ENCODE measurements at places on chromosomes 5 and 9. TPM values are rescaled to one million over a fixed set of nuclear protein-coding genes. Genes with fewer than 3 reads are reported as not detected.

The CXCL14 gene
- 28.9 TPM for total RNA-seq

GRCh38 chr5:81171769-81172168 lies 61.4 kb upstream of the CKMT2 start:
- no peak for DNase-seq

DNA sequence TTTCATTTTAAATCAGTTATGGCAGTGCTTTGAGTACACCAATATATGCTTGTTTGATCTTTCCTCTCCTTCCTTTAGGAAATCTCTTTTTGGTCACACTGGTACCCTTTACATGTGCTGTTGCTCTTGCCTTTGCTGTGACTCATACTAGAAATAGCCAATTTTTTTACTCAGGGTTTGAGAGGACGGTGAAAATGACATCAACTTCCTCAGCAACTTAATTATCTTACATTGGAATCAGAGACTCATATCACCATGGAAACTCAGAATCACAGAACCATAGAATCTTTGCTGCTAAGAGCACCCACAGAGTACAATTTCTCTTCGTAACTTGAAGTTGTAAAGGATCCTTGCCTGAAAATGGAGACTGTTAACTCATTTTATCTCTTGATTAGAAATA lies 13.8 kb upstream of the ZNF300 start:
- no peak for DNase-seq

DNA sequence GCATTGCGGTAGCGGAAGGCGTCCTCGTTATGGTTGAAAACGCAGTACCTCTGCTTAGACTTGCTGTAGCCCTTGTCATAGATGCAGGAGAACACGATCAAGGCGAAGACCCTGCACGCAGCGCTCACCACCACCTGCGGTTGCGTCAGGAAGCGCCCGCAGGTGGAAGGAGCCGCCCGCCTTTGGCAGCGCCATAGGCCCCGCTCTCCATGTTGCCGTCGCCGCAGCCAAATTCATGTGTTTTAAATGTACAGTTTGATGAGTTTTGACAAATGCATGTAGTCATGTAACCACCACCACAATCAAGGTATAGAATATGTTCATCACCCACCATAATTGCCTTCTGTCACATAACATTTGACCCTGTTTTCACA lies 84.9 kb upstream of the CEP78 start:
- no peak for DNase-seq

- no peak for DNase-seq
These were observed 6.8 kb downstream of the IFNB1 start for GRCh38 chr9:21070906-21071305.

The CCL27 gene
- total RNA-seq, result not detected

DNA sequence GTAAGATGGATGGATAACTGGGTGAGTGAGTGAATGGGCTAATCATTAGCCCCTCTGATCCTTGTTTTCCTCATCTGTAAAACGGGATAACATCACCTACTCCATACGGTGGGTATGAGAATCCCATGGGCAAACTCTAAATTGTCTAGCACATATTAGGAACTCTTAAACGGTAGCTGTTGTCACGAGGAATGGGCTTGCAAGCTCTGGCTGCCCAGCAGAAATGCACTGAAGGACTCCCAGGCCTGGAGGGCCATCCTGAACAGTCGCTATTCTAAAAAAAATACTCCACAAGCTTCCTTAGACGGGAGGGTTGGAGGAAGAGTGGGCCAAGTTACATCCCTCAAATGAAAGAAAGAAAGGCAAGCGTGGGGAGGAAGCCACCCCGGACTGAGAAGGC lies 711 bp upstream of the POU4F3 start:
- no peak for DNase-seq

The KCNV2 gene
- total RNA-seq, result not detected

GRCh38 chr5:14413331-14413750 lies 168.3 kb upstream of the OTULINL start:
- no peak for DNase-seq

The SIL1 gene
- total RNA-seq, result 52.9 TPM

GRCh38 chr5:162288647-162289296 lies 221.2 kb downstream of the GABRG2 start:
- no peak for DNase-seq

DNA sequence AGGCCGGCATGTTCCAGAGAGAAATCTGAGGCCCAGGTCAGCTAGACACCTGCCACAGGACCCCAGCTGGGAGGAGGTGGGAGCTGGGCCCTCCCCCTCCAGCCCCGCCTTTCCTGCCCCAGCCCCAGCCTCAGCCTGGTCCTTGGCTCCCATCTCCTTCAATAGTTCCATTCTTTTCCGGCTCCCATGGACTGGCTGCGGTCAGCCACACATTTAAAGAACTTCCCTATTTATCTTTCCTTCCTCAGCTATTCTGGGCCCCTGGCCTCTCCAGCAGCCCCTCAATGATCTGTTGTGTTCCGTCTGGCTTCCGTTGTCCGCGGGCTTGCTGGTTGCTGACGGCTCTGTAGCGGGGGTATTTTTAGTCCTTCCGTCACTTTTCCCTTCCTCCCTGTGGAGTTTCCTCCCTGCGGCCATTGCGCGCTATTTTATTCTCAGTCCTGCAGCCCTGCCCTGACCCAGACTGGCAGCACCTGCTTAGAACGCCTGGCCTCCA lies 73.8 kb downstream of the AMBP start:
- DNase-seq, result peak; percentile 68

The SPINK7 gene
- not detected for total RNA-seq

The PCDHB12 gene
- total RNA-seq, result 0.73 TPM

- DNase-seq, result no peak
These were observed 50.2 kb upstream of the ZFAND5 start for GRCh38 chr9:72415163-72415562.

GRCh38 chr5:157455057-157455456 lies 5.0 kb upstream of the NIPAL4 start:
- DNase-seq, result no peak

GRCh38 chr9:109329638-109330258 lies 8.9 kb upstream of the EPB41L4B start:
- DNase-seq, result no peak

DNA sequence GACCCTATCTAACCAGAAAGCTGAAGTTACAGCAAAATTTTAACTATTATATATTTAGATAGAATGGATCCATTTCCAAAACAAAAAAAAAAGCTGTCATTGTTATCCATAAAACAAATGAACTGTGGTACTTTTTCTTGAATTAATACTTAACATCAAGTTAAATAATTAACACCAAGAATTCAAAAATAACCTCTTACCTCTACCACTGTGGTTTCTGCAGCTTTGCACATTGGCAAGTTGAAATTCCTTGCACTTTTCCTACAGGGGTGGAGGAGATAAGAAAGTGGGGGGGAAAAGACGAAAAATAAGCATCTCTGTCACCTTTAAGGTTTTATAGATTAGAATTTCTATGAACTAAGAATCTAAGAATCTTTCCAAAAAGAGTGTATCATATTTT lies 30.0 kb downstream of the OXCT1 start:
- DNase-seq, result no peak

The AGXT2 gene
- total RNA-seq, result not detected

The SPINK6 gene
- total RNA-seq, result not detected

The NFIB gene
- 48.6 TPM for total RNA-seq

The IL33 gene
- total RNA-seq, result 4.5 TPM

DNA sequence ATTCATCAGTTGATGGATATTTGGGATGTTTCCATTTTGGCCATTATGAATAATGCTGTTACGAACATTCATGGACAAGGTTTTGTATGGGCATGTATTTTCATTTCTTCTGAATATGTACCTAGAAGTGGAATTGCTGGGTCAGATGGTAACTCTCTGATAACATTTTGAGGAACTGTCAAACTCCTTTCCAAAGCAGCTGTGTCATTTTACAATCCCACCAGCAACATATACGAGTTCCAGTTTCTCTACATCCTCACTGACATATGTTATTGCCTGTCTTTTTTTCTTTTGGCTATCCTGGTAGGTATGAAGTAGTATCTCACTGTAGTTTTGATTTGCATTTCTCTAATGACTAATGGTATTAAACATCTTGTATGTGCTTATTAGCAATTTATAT lies 86.7 kb downstream of the PRKACG start:
- no peak for DNase-seq

DNA sequence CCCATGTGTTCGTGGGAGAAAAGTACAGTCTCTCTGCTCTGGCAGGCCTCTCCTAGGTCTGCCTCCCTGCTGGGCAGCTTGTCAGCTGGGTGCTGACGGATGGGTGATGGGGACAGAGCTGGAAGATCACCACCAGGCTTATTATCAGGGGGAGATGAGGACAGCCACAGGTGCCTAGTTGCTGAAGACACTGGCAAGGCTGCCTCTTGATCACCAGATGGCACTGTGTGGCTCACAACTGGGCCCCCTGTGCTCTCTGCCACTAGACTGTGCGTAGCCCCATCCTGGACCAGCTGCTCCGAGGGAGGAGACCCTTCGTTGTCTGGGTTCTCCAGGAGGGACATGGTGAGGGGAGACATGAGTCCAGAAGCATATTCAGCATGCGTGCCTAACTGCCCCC lies 73.0 kb downstream of the KIF24 start:
- peak; percentile 35 for DNase-seq

DNA sequence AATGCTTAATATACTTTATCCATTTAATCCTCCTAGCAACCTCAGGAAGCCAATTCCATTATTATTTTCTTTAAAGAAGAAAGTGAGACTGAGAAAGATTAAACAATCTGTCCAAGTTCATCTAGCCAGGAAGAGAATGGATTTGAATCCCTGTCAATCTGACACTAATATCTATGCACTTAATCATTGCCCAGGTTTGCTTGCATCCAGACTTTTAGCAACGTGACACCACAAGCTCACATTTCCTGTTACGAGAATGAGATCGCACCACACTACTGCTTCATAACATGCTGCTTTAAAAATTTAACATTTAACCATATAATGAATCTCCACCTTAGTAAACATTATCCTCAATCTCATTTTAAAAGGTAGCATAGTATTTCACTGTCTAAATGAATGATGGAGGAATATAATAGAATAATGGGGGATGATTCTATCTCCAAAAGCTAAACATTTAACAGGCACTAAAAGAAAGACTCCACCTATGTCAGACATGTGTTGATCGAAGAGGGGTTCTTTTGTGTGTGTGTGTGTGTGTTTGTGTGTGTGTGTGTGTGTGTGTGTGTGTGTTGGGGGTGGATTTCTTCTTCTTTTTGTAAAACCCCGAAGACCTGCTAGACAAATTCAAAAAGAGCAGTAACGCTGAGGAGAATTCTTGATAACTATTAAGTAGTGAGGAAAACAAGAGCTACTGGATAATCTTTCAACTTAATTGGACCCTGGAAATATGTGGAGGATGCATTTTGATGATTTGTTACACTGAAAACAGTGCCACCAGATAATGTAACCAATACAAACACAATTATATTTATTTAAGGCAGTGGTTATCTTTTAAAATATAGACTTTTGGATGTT lies 138.7 kb upstream of the NR3C1 start:
- no peak for DNase-seq

DNA sequence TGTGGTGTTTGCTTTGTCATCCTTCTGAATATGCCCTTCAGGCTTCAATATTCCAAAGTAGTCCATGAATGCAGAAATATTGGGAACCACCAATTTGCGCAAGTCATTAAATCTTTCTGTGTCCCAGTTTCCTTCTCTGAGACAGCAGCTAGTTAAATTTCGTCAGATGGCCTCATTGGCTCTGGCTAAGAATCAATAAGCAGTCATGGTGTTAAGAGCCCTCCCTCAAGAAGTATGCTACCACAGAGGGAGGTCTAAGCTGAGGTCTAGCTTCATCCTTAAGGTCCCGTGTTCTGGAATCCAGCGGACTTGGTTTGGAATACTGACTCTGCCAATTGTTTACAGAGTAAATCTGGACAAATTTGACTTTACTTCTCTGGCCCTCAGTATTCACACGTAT lies 59.1 kb upstream of the C5orf58 start:
- DNase-seq, result no peak

GRCh38 chr9:100492952-100493351 lies 20.0 kb downstream of the TMEFF1 start:
- DNase-seq, result no peak

DNA sequence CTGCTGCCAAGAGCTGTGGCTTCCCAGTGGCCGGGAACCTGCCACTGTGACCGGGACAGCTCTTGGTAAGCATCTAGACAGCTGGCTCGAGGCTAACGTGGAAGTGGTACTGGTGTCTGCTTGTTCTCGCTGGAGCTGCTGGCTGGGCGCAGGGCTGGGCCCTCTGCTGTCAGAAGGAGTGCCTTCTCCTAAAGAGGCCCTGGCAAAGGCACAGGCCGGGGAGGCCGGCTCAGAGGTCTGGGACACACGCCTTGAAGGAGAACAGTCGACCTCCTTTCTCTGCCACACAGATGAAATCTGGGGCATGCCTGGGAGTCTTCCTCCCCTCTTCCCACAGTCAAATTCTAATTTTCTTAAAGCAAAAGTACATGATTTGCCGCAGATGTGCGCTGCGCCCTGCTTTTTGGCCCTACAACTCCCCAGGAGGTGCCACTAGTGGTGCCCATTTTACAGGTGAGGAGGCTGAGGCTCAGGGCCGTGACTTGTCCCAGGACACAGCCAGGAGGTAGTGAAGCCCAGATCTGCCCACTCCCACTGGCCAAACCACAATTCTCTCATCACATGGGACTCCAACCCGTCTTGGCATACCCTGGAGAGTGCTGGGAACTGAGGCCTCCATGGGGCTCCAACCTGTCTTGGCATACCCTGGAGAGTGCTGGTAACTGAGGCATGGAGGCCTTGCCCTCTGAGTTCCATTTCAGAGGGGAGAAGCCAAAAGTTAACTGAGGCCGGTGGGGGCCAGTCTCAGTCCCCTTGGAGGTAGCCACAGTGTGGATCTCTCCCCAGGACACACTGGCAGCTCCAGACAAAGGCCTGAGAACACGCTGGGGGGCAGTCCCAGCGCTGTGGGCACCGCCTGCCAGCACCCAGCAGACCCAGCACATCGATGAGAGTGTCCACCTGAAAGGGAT lies 12.0 kb upstream of the RXRA start:
- DNase-seq, result peak; percentile 30

The SLC25A46 gene
- 77.9 TPM for total RNA-seq

The TMEM245 gene
- 45.2 TPM for total RNA-seq

The MEGF10 gene
- total RNA-seq, result 23.6 TPM

The KCNIP1 gene
- not detected for total RNA-seq

DNA sequence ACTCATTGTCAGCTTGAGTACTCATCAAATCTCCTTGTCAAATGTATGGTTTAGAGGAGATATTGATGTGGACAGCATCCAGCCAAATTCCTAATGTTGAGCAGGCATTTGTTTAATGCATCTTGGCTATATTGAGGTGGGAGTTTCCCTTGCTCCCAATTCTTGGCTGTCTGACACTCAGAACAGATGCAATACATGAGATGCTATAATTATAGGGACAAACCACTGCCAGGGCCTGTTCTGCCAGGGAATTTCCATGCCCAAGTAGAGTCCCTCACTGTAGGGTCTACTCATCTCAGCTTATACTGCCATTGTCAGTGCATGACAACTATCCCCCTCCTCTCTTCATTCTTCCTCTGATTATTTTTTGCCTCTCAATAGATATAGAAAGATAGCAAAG lies 392.0 kb upstream of the KCNN2 start:
- DNase-seq, result no peak

- DNase-seq, result no peak
These were observed 26.1 kb upstream of the KCNV2 start for GRCh38 chr9:2691212-2691611.

The PRSS3 gene
- total RNA-seq, result not detected

Data from psoas muscle (tissue), 8 donors.